NB4 (cell line): ENCODE measurements at places on chromosomes 3 and 15.

- DNase-seq, result no peak
These were observed 58.8 kb upstream of the GOLGA8B start for GRCh38 chr15:34642247-34642646.

GRCh38 chr3:16528581-16528993, 15.1 kb upstream of the RFTN1 start:
- DNase-seq, result no peak

DNA sequence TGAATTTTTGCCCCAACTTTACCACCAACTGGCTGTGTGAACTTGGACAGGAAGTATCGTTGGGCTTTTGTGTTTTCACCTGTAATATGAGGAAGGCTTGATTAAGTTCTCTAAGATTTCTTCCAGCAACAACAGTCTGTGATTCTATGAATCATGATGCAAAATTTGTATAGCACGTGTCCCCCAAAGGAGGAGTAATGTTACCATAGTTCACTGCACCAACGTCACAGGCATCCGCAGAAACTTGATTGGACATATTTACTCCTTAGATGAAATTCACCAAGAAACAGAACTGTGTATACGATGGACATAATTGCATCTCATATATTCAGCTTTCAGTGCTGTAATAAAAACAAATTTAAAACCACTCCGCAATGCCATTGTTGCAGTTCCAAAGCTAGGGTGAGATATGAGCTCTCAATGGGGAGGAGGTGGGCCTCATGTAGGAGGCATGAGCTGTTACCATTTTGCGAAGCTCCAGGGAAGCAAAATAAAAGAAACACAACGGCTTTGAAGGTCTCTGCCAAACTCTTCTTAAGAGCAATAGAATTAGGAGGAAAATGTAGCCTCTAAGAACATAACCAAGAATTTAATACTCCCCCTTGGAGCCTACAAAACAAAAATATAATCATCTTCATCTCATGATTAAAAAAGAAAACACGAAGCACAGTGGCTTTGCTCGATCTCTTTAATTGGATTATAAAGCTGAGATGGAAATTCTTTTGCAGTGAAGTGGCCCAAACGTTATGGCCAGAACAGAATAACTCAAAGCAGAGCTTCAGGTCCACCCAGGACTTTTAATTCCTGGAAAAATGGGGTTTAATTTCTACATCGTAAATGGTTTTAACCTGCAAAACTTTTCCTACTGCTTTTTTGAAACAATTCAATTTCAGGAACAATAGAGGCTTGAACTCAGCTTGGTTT, 80.7 kb downstream of the CHST2 start:
- DNase-seq, result no peak

GRCh38 chr3:55719508-55719907, 232.4 kb upstream of the WNT5A start:
- no peak for DNase-seq

DNA sequence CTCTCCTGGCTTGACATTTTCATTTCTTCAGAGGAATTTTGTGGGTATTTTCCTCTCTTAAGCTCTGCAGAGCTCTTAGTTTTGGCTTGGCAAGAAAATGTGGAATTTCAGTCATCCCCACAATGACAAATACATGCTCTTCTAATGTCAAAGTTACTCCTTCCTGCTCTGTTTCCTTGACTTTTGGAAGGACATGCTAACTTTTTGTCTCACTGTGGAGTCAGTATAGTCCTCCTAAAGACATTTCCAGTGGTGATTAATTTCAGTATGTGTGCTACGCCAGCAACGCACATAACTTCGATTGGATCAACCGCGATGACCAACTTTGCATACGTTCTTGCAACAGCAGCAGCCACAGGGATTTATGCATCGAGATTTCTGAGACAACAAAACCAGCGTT, 13.3 kb downstream of the EBLN2 start:
- no peak for DNase-seq

DNA sequence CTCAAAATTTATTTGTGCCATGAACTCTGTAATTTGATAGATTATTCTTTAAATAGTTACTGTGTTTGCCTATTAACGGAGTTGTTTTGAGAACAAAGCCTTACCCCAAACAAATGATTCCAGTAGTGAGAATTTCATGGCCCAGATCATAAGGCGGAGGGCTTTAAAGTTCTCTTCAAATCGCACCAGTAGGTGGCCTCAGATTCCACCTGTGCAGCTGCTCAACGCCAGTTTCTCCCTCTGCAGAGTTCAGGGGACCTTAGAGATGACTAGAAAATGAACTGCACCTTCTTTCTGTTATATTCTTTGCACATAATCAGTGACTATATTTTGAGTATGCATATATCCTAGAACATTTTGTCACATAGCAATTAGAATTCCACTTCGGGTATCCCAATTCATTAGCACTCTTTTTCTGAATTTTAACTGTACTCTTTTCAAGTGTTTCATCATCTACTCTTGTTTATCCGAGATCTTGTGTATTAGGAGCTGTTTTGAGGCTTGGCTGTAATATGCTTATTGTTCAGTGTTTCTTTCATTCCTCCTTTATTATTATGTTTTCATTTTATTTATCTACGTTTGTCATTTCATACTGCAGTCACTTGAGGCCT, 232.6 kb upstream of the CHRM5 start:
- DNase-seq, result peak; percentile 56

GRCh38 chr3:138257986-138258385, 70.9 kb downstream of the ARMC8 start:
- no peak for DNase-seq

- DNase-seq, result no peak
These were observed 15.0 kb downstream of the KAT2B start for GRCh38 chr3:20055020-20055775.

DNA sequence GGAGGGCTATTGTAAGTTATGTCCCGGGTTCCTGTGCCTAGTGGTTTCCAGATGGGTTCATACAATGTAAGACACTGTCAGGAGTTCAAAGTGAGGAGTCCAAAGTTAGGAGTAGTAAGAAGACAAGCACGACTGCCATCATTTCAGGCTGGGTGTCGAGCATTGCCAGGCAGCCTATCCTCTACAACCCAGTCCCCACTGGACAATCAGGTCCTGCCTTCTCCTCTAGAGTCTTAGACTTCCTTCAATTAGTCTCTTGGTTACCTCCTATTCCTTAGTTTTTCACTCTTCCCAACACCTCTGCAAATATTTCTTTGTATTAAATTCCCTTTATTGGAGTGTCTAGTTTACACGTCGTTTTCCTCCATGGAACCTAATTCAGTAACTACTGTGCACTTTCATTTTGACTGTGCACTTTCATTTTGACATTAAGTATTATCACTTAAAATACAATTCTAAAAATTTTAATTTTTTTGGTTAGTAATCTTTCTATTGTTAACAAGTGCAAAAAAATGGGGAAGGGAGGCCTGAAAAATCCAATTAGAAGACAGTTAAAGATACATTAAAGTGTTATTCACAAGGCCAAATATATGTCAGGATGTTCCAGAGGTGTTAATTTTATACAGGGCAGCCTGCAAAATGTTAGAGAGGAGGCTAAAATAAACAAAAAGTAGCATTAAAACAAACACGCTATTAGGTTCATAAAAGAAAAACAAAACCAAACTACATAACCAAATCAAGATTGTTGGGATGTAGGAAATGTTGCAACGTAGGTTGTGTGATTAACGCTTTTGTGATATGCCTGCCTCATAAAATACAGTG, 155.3 kb downstream of the TBL1XR1 start:
- no peak for DNase-seq

DNA sequence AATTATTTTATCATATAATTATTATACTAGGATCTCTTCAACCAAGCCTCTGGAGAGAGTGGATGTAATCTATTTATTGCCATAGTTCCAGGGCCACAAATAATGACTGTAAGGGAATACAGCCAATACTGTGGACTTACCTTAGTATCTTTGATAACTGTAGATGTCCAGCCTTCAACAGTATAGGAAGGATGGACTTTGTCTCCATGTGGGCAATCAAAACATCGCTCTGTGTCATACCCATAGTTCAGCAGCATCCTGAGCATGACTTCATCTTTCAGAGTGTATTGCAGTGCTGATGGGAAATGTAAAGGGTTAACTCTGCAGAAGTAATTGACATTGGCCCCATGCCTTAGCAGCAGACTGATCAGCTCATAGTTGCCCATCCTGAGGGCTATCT, 14.2 kb downstream of the ASB14 start:
- no peak for DNase-seq
